ENCODE measurements at places on chromosomes 1 and 21. TPM values are rescaled to one million over a fixed set of nuclear protein-coding genes. Genes with fewer than 3 reads are reported as not detected.

A3GALT2 gene
- not detected for total RNA-seq

- DNase-seq = no peak
Observed at GRCh38 chr21:42503711-42504110, 7.7 kb upstream of the RSPH1 start.

GRCh38 chr1:228085287-228085951 is 2.9 kb downstream of the ARF1 start:
- DNase-seq = no peak

DNA sequence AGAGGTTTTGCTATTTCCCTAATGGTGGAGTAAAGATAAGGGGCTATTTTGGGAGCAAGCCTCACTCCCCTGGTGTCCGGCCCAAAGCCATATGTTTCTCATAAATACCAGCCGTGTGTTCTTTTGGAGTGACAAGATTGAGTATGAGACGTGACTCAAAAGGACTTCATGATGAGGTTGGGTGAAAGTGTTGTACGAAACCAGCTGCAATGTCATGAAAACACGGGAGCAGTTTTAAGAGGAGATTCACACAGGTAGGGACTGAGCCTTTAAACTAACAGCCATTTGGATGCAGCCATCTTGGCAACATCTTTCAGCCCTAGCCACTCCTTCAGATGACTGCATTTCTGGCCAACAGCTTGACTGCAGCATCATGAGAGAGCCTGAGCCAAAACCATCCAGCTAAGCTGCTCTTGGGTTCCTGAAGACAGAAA is 532.3 kb upstream of the USP24 start:
- DNase-seq = no peak

DNA sequence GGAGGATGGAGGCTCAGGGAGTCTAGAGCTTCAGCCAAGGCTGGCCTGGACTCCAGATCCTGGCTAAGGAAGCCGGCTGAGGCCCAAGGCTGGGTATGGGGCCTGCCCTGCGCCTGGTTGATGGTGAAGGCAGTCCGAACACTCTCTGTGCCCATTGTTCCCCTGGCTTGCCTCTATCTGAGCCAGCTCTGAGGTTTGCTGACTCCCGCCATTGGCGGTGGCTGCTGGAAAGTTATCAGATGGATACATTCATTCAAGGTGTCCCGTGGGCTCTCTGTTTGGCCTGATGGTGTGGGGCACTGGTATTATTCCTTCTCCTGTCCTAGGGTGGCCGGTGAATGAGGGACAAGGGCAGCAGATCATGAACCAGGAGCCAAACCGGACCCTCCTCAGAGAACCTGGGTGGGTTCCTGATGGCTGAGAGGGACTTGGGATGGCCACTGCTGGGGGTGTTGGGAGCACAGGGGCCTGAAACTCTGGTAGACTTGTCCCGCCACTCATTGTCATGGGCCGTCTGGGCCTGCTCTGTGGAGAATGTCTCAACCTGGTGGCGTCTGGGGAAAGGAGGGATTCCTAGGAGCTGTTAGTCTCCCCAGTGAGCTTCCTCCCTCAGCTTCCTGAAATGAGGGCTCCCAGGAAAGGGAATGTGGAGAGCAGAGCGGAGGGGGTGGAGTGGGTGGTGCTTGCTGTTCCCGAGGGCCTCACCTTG is 22.2 kb downstream of the SLC26A9 start:
- DNase-seq = no peak
